Glomerular endothelial cell (primary cell): ENCODE measurements at places on chromosomes 1 and 21. TPM values are rescaled to one million over a fixed set of nuclear protein-coding genes. Genes with fewer than 3 reads are reported as not detected.

DNA sequence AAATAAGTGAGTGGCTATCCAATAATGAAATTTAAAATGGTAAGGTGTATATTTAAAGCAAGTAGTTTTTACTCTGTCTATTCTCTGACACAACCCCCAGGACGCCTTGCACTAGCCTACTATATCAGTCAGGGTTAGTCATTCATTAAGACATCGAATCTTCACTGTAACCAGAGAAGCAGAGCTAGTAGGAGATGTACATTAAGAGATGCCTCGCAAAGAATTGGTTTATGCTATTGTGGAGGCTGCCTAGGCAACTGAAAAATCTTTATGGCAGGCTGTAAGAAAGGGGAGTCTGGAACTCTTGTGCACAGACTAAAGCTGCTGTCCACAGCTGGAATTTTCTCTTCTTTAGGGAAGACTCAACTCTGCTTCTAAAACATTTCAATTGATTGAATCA, 28.8 kb downstream of the NTNG1 start:
- no peak for DNase-seq

DNA sequence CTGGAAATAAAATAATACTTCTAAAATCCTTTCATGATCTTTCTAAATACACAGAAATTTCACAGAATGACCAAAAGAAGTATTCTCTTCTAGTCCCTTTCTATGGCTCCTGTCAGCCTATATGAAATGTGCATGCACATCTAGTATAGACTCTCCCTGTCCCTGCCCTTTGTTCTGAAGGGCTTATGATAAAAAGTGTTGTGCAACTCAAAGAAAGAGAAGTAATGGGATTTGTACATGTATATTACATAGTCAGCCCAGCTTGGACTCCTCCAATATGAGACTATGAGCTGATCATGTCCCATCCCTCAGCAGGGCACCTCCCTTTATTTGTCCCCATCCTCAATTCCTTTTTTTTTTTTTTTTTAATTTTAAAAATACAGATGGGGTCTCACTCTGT, 42.1 kb upstream of the LAX1 start:
- no peak for DNase-seq

- no peak for DNase-seq
These were observed 422.9 kb upstream of the BEND5 start for GRCh38 chr1:49199564-49199963.

DNA sequence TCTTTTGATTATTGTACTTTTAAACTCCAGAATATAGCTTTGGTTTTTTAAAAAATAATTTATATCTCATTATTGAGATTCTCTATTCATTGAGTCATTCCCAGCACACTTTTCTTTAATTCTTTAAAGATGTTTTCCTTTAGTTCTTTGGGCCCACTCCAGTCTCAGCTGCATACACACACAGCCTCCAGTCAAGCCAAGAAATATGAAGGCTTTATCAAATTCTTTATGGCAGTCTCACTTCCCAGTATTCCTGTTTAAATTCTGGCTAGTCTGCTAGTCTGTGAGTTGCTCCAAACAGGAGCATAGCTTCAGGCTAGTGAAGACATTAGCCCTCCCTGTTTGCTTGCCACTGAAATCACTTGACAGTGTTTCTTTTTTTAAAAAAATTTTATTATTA, 61.2 kb downstream of the CRP start:
- DNase-seq, result peak; percentile 33

DNA sequence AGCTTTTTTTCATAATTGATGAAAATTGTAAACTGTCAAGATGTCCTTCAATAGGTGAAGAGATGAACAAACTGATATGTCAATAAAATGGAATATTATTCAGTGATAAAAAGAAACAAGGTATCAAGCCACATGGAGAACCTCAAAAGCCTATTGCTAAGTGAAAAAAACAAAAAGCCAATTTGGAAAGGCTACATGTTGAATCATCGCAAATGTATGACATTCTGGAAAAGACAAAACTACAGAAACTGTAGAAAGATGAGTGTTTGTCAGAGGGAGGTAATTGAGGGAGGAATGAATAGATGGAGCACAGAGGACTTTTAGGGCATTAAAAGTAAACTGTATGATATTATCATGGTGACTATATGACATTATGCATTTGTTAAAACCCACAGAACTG, 34.5 kb upstream of the USP25 start:
- DNase-seq, result no peak

The NEGR1 gene
- total RNA-seq, result 2.0 and 2.5 TPM in 2 replicates
